ENCODE measurements at places on chromosomes 5 and 9.
A peak's percentile ranks its signal among the peaks of the same experiment; 100 is the strongest.

GRCh38 chr5:53425687-53426511 is 54.5 kb upstream of the FST start:
- no peak for DNase-seq

DNA sequence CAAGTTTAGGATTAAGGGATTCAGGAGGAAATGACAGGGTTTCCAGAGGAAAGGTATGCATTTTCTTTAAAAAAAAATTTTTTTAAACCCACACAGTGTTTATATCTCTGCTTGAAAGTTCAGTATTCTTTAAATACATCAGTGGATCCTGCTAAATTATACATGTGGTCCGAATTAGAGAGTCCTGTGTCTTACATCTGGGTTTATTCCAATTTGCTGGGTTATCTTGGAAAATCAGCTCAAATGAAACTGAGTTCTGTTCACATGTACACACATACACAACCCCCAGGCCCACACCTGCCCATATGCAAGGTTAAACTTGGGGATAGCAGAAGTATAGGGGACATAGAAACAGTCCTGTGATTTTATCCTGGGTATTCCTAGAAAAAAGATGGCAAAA is 493.7 kb downstream of the ZNF608 start:
- no peak for DNase-seq

GRCh38 chr9:102514541-102514940 is 480.6 kb upstream of the CYLC2 start:
- DNase-seq, result no peak

GRCh38 chr9:126527109-126527825 is 86.5 kb upstream of the LMX1B start:
- DNase-seq, result no peak

GRCh38 chr5:9025942-9026341 is 519.9 kb downstream of the SEMA5A start:
- no peak for DNase-seq

- DNase-seq, result no peak
Measured at GRCh38 chr5:150342583-150342982, 14.9 kb upstream of the TCOF1 start.

DNA sequence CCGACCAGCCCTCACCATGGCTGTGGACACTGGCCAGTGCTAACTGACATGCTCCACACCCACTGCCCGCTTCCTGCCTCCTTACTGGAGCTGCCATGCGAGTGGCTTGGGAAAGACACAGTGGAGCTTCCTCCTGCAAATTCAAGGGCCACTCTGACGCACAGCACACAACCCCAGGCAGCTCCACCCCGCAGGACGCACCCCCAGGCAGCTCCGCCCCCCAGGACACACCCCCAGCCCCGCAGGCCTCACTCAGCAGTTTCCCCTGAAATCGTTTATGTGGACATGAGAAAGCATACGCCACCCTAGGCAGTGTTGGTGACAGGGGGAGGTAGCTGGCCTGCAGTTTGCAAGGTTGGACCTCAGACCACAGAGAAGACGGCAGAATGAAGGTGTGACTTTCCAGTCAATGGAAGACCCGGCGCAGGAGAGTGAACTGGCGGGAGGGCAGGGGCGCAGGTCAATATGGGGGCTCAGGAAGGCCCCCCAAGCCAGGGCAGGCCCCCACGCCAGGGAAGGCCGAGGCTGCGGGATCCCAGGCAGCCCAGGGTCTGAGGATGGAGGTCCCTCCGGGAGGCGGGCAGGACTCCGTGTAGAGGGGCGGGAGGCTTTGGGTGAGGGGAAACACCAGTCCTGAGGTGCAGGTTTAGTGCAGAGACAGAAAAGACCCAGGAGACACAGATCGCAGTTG is 21.6 kb downstream of the LPCAT1 start:
- DNase-seq, result no peak

DNA sequence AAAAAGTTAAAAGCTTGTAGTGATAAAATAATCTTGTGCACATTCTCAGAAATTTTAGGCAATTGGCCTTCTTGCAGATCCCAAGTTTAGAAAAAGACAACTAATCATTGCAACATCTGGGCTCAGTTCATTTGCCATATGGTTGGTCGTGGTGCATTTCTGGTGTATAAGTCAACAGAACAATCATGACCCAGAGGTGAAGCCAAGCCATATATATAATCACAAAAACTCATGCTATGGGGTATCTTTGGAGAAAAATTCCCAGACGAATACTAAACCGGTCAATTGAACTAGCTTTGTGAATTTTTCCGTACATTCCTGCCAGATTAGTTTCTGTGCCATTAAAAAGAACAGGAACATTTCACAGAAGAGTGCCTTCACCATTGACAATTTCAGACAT is 50.3 kb downstream of the FYB1 start:
- DNase-seq, result no peak

GRCh38 chr5:113221294-113222176 is 213.3 kb downstream of the TSSK1B start:
- no peak for DNase-seq

- no peak for DNase-seq
Measured at GRCh38 chr9:129161534-129161837, 16.6 kb downstream of the IER5L start.

DNA sequence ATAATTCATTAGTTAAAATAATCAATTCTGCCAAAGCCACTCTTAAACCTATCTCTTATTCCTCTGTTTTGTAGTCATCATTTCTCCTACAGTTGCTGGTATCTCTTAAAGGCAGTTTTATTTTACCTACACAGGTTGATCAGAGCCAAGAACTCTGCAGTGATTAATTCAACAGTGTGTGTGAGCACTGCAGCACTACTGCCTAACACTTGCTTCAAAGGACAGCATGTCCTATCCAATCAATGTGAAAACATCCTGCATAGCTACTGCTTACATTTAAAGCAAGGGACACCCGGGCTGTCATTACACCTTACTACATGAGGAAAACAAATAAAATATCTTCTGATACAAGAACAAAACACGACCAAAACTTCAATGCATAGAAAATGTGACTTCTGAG is 45.1 kb upstream of the HK3 start:
- DNase-seq, result no peak

DNA sequence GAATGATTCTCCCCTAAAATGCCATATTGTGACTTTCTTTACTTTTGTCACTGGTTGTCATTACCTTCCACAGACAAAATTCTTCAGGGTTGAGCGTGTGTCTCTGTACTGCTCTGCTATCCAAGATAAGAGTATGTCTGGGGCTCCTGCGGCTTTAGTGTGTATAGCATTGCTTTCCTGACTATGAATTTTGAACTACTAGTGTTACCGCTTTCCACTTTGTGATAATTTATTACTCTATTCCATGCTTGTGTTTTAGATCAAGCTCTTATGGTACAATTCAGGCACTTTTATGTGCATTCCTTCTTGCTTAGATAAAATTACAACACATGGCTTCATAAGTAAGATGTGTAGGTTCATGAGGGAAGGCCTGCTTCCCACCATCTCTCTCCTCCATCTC is 51.5 kb upstream of the MEF2C start:
- no peak for DNase-seq

GRCh38 chr9:132998831-132999635 is 20.5 kb downstream of the GFI1B start:
- DNase-seq, result no peak

GRCh38 chr9:137660144-137660543 is 41.3 kb downstream of the EHMT1 start:
- DNase-seq, result no peak

GRCh38 chr5:132714456-132715307 is 22.7 kb downstream of the KIF3A start:
- DNase-seq, result no peak

GRCh38 chr9:87436716-87437115 is 61.0 kb upstream of the DAPK1 start:
- DNase-seq, result no peak

DNA sequence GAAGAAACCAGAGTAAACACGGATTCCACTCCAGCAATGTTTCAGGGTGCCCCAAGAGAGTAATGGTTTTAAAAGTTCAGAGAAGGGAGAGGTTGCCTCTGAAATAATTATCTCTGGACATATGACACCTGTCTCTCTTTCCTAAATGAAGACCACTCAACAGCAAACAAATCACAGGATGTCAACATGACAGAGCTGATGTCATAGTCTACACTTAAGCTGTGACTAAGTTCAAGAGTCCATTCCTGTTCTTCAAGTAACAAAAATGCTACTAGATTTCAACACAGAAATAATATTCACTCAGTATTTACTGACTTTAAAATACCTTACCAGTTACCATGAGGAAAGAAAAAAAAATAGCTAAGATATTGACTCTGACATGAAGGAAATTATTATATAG is 44.7 kb upstream of the SLC30A5 start:
- DNase-seq, result no peak

GRCh38 chr5:107542428-107542827 is 128.3 kb downstream of the EFNA5 start:
- peak; percentile 95 for DNase-seq

DNA sequence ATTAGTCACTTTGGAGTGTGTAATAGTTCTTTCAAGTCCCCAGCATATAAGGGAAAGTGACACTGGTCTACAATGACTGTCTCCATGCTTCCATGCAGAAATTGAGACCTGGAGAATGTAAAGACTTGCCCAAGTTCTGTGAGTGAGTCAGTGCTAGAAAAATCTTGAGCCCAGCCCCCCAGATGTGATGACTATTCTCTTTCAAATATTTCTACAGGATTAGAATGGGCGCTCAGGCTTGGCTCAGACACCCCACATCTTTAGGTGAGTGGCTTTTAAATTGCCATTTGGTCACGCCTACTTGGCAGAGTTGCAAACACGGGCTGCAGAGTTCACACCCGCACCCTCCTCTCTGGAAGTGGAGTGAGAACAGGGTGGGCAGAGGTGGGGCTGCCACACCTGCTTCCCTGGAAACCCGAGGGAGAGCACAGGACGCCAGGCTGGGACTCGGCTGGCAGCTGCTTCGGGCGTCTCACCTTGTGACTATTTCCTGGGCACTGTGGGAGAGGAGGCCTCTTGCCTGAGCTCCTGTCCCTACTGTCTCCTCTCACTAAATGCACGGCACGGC is 37.6 kb downstream of the ROPN1L start:
- DNase-seq, result peak; percentile 94

- DNase-seq, result peak; percentile 80
Measured at GRCh38 chr5:120457839-120458507, 6.1 kb upstream of the PRR16 start.

GRCh38 chr9:92247296-92247695 is 46.2 kb downstream of the IARS1 start:
- no peak for DNase-seq

DNA sequence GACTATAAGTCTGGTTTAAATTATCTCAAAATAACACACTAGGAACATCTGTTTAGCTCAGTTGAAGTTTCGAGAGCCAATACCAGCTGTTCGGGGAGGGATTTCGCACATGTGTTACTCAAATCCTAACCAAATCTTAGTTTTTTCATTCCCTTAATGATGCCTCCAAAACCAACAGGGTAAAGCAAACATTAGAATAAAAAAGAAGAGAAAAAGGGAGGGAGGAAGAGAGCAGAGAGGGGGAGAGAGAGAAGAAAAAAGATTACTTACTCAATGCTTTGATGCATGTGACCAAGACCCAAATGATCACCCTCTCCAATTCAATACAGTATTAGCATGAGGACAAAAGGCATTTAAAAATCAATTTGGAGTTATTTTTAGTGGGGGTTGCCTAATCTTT is 86.0 kb upstream of the NR5A1 start:
- no peak for DNase-seq

- DNase-seq, result no peak
Measured at GRCh38 chr5:134174841-134175839, 1.6 kb downstream of the SKP1 start.

DNA sequence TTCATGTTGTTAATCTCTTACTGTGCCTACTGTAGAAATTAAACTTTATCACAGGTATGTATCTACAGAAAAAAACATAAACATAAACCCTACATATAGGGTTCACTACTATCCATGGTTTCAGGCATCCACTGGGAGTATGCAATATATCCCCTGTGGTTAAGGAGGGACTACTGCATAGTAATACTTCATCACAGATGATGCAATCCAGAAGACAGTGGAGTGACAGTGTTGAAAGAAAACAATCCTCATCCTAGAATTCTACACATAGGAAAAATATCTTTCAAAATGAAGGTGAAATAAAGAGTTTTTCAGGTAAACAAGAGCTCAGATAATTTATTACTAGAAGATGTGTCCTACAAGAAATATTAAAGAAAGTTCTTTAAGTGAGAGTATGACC is 105.9 kb downstream of the HOMER1 start:
- no peak for DNase-seq

- DNase-seq, result no peak
Measured at GRCh38 chr9:111481885-111482636, 2.1 kb downstream of the ECPAS start.

DNA sequence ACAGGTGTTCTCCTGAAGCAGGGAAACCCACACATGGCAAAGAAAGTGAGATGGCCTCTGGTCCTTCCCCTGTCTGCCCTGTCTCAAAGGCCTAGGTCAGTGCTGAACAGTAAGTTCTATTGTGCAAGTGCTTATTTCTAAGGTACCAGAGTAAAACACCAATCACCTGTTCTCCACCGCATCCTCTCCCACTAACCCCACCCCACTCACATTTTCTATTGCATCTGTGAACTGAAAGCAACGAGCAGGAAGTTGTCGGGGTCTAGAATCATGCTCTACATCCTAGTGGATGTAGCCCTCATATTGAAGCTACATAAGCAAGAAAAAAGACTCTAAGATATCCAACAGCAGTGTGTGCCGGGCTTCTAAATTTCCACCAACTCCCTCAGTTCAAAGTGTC is 265.9 kb downstream of the ENC1 start:
- no peak for DNase-seq

GRCh38 chr9:78470741-78471140 is 173.8 kb downstream of the PSAT1 start:
- no peak for DNase-seq

GRCh38 chr9:86707932-86708510 is 239.3 kb downstream of the GAS1 start:
- DNase-seq, result no peak

DNA sequence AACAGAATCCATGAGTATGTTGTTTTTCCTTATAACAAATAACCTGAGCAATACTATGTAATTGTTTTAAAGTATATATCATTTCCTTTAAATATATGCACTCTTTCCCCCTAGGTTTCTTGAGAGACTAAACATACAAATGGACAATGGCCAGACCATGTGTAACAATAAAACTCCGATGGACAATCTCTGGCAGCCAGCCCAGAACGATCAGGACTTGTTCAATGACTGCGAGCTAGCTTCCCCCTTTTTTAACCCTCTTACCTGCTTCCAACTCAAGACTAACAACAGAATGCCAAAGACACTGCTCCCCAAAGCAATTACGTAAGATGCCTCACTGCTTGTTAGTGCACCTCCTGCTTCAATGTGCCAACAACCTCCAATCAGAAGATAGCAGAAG is 94.9 kb downstream of the HTR4 start:
- DNase-seq, result no peak

DNA sequence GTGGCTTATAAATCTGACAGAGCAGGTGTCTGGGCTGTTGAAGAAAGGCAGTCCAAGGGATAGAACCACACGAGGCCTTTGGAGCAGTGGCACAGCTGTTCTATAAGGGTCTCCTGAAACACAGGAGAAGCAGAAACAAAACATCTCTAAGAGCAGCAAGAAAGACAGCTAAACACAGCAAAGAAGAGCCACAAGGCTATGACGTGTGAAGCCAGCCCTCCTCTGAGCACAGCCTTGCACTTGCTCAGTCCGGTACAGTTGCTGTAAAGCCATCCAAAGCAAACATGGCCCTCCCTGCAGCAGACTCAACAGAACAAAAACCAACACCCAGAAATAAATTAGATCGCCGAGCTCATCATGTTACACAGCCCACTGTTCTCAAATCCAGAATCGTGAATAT is 2.6 kb upstream of the GZMK start:
- DNase-seq, result no peak
